Epithelial cell of proximal tubule (primary cell): ENCODE measurements at places on chromosomes 13 and 19. TPM values are rescaled to one million over a fixed set of nuclear protein-coding genes. Genes with fewer than 3 reads are reported as not detected.

DAND5 gene
- 0.06 and 0.07 TPM in 2 replicates for total RNA-seq

DNA sequence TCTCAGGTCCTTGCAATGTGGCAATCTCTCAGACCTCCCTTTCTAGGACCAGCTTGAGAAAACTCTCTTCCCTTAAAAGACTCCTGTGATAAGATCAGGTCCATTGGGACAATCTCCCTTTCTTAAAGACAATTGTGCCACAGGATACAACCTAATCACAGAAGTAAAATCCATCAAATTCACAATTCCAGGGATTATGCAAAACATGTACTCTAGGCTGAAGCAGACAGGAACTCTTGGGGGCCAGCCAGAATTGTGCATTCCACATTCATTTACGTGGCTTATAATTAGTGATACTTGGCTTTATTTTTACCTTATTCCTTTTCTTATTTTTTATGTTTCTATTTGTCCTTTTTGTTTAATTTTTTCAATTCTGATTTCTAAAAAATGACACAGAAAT is 257.9 kb downstream of the KLF12 start:
- no peak for DNase-seq

GRCh38 chr19:33430674-33431277 is 57.3 kb downstream of the CEBPG start:
- no peak for DNase-seq

- no peak for DNase-seq
Measured at GRCh38 chr19:41546386-41546789, 29.6 kb upstream of the CEACAM21 start.

CYP4F3 gene
- not detected in 2 replicates for total RNA-seq

- DNase-seq: no peak
Measured at GRCh38 chr19:3403489-3404323, 37.3 kb downstream of the NFIC start.

DNA sequence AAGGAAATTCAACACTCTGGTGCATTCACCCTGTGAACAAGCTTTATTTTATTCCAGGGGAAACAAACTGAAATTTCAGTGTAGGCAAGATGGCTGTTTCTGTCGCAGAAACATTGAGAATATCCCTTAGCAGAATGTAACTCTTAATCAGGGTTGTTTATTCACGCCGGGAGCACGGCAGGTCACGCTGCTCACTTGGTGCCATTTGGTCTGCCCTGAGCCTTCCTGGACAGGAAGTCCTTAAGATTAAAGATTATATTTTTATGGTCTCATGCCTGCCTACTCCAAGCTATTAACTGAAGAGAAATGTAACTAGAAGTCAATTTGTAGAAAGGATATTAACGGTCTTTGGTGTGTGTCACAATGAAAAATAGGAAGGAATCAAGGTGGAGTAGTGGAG is 185.3 kb upstream of the ARGLU1 start:
- no peak for DNase-seq

CD33 gene
- not detected in 2 replicates for total RNA-seq

DNA sequence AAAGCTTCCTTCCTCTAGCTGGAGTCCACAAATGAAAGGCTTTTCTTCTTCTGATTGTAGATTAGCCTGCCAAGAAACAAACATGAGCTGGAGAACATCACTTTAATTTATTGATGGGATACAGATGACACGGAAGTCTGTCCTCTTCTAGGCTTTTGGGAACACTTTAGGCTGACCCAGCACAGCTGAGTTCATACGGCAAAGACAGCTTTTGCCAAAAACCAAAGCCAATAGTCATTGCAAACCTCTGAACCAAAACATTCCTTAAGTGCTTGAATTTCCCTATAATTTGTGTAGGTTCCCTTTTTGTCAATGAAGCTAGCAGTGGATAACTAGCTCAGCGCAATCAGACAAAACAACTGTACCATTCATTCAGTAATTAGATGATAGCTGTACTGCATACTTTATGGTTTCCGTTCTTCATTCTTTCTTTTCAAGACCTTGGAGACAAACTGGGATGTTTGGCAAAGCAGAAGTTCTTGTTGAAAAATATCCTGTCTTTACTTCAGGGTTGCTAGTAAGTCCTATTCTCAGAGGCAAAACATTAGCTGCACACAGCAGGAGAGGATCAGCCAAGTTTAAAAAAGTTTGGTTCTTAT is 95.7 kb upstream of the SPRY2 start:
- no peak for DNase-seq

DNA sequence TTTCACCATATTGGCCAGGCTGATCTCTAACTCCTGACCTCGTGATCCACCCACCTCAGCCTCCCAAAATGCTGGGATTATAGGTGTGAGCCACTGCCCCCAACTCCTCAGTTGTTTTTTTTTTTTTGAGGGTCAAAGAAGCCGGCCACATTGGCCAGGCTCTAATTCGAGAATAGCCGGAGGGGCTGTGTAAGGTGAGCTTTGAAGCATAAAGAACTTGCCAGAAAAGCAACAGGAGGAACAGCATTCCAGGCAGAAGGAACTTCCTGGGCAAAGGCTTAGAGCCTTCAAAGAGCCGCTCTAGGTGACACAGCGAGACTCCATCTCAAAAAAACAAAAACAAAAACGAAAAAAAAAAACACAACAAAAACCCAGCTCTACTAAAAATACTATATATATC is 1.2 kb upstream of the BABAM1 start:
- no peak for DNase-seq

- no peak for DNase-seq
Measured at GRCh38 chr13:25242956-25243355, 44.3 kb downstream of the MTMR6 start.

- DNase-seq: no peak
Measured at GRCh38 chr19:58038688-58039204, 4.9 kb downstream of the ZSCAN1 start.

GRCh38 chr19:19120308-19121231 is 17.7 kb downstream of the TMEM161A start:
- DNase-seq: no peak

RNF225 gene
- total RNA-seq: not detected in 2 replicates

ATCAY gene
- total RNA-seq: not detected in 2 replicates

PSG11 gene
- total RNA-seq: not detected in 2 replicates

- no peak for DNase-seq
Measured at GRCh38 chr19:57709616-57710015, 612 bp upstream of the ZNF154 start.

- no peak for DNase-seq
Measured at GRCh38 chr19:16862826-16863415, 25.9 kb upstream of the F2RL3 start.

ABHD8 gene
- total RNA-seq: 10.3 and 20.9 TPM in 2 replicates

ZNF793 gene
- 1.3 and 1.7 TPM in 2 replicates for total RNA-seq

RETN gene
- total RNA-seq: not detected in 2 replicates

ALG11 gene
- 13.5 and 15.3 TPM in 2 replicates for total RNA-seq

SLC35E1 gene
- total RNA-seq: 26.9 and 33.0 TPM in 2 replicates

VMAC gene
- 0.87 and 2.2 TPM in 2 replicates for total RNA-seq

DNA sequence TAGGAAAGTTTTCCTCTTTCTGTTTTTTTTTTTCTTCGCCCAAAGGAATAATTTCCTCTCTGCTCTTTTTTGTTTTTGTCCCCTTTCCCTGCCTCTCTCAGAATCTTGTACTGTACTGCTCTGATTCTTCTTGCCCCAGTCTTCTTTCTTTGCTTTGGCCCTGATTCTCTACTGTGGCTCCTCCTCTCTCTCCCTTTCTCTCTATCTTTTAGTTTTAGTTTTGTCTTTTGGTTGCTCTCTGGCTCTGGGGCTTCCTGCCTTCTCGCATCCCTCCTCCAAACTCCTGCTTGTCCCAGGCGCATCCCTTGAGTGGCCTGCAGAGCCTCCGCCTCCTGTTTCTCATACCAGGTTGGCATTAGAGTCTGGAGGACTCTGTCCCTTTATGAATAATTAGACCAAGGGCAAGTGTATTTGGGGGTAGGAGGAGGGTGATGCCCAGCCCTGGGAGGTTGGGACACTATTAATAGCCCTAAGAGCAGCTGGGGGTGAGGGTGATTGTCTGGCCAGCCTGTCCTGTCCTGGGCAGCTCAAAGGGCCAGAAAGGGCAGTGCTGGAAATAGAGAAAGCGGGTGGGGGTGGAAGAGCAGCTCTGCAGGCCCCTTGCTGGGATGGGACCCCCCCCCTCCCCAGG is 39.1 kb downstream of the LYL1 start:
- DNase-seq: no peak

CD79A gene
- total RNA-seq: not detected in 2 replicates
